HL-60 (cell line): ENCODE measurements at places on chromosomes 3 and 15.

DNA sequence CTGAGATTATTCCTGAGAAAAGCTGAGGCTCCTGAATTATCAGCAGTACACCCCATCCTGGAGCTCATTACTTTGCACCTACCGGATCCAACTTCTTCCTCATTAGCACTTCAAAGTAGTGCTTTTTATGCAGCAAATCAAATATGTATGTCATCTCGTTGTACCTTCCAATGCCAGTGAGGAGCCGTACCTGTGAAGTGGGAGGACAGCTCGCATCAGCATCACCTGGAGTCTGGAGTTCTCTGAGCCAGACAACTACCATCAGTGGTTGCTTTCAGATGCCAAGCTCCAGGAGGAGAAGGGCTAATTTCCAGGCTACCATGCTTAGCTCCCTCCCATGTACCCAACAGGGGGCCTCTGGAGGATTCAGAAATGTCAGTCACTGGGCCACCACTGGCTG lies 32.4 kb downstream of the EIF3J start:
- DNase-seq = no peak

- DNase-seq = peak; percentile 15
Observed at GRCh38 chr3:126275620-126275904, 81.6 kb downstream of the KLF15 start.

DNA sequence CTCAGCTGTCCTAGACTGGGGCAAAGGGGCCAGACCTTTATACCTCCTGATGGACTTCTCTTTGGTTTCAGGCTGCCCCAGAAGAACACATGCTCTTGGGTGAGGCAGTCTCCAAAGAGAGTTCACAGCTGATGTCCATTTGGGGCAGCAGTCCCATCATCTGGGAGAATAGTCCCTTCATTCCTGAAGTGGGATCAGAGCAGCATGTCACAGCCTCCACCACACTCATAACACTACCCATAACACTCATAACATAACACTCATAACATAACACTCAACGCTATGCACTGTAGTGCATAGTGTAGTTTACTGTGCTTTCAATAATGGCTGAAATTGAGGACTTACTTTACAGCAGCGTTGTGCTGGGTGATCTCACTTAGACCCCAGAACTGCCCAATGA lies 36.7 kb upstream of the PLCL2 start:
- DNase-seq = no peak

DNA sequence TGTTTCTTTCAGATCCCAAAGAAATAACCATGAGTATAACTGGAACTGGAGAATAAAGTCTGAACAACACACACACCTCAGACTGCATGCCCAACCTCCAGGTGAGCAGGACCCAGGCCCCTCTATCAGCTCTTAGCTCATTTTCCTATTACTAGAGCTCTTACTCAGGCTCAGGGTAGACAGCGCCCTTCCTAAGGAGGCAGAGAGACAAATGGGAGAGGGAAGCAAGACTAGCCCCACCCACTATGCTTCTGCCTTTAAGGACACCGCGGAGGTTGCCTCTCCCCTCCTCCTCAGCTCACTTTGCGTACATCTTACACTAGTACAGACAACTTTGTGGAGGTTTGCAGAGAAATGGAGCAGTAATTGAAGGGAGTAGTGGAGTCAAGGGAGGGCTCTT lies 44.0 kb upstream of the GLCE start:
- no peak for DNase-seq

- no peak for DNase-seq
Observed at GRCh38 chr3:129777806-129778205, 115.7 kb downstream of the TMCC1 start.

DNA sequence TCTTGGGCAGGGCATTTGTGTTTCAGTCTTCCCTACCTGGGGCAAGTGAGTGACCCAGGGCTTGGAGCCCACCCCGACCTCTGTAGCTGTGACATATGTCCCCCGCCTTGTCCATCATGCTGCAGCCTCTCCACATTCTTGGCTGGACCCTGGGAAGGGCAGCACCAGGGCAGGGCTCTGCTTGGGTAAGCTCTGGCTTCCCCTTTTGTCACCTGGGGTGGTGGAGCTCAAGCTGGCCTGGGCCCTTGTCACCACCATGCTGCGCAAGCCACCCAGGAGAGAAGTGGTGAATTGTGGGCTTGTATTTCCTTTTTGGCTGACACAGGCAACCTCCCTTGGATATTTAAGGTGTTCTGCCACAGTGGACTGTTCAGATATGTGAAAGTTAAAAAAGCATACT lies 29.3 kb downstream of the SPSB4 start:
- DNase-seq = no peak

DNA sequence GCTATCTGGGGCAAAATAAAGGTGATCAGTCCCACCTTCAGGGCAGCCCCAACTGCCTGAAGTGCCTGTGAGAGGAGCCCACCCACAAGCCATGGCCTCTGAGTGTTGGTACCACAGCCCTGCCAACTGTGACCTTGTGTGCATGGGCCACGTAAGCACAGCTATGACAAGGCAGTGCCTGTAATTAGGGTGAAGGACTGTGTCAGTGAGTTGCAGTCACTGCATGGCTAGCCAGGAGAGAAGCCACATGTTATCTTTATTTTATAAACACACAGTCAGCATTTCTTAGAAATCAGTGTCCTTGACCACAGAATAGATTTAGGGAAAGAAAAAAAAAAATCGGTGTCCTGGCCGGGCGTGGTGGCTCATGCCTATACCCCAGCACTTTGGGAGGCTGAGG lies 24.8 kb downstream of the EXOSC7 start:
- no peak for DNase-seq

DNA sequence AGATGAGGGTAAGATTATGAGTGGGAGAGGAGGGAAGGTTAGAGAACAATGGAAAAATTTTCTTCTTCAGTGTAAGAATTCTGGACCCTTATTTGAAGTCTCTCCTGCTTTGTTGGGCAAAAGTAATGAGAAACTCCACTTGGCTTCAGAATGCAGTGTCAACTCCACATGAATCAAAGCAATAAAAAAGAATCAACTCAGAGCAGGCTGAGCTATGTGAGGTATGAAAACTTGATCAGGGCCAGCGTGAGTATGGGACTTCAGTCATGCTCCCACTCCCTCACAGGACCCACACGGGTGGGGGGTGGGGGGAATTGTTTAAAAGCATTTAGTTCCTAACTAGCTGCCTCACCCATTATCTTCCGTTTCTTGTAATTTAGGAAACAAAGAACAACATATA lies 502.2 kb downstream of the PDCD6IP start:
- no peak for DNase-seq

GRCh38 chr15:28018291-28019044 lies 80.6 kb downstream of the OCA2 start:
- DNase-seq = no peak

- DNase-seq = no peak
Observed at GRCh38 chr15:41861736-41862356, 23.2 kb downstream of the PLA2G4B start.

- no peak for DNase-seq
Observed at GRCh38 chr15:36491912-36492311, 87.5 kb upstream of the CDIN1 start.

DNA sequence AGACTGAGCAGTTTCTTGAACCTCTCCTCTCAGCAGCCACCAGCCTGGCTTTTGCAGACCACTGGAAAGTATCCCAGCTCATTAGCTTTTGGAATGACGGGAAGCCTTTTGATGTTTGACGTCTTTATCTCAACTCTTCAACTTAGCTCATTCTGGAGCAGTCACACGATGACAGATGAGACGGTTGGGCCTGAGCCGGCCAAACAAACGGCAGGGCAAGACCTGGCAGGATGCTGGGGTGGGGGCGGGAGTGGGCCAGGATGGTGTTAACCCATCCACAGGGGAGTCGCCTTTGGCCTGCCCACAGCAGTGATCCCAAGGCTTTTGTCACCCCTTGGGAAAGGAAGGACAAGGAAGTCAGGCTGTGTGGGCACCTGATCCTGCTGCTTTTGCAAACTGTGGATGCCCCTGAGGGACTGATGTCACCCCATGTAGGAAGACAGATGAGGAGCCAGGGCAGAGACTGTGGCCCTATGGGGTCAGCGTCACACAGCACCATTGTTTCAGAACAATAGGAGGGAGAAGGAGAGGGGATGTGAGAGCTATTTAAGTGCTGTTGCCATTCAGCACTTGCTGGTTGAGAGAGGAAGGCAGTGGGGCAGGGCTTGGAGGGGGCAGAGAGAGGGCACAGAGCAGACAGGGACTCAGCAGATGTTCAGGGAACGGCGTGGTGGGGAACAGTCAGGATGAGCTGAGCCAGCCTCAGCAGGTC lies 121.9 kb upstream of the CTDSPL start:
- DNase-seq = no peak

DNA sequence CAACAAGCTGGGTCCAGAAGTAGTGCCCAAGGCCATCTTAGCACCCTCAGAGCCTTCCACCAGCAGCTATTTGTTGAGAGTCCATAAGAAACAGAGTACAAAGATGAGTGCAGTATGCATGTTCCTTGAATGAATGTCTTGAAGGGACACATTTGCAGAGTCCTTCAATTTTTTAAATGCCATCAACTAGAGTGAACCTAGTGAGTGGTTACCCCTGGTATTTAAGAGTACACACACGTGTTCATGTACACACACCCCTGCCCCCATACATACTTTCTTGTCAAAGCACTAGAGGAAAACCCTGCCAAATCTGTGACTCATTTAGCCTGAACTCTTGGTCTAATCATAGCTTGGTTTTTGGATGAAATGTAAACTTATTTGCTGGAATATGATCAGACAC lies 84.5 kb upstream of the GALNT15 start:
- no peak for DNase-seq

DNA sequence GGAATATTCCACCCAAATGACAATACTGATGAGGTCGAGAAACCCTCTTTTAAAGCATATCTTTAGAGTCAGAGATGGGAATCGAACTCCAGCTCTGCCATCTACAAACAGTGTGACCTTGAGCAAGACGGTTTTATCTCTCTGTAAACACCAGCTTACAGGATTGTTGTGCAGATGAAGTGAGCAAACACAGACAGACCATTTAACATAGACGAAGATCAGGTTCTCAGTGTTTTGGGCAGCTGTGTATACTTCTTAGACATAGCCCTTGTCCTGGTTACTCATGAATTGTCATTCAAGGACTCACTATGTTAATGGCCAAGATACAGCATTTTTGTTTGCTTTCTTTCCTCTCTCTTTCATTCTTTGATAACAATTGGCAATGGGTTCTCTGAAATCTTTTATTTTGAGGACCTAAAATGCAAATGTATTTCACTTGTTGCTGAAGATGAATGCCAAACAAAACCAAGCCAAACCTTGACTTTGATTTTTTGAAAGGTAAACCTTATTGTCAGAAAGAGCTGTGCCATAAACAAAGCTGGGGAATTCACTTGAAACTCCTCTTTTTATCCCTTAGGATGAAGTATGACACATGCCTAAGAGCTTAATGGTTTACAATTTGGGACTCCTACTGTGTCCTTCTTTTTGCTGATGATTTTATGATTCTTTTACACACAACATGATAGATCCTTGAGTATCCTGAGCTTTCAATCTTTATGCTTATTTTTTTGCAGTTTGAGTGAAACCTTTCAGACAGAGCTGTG lies 250.0 kb upstream of the PDZRN3 start:
- DNase-seq = no peak

DNA sequence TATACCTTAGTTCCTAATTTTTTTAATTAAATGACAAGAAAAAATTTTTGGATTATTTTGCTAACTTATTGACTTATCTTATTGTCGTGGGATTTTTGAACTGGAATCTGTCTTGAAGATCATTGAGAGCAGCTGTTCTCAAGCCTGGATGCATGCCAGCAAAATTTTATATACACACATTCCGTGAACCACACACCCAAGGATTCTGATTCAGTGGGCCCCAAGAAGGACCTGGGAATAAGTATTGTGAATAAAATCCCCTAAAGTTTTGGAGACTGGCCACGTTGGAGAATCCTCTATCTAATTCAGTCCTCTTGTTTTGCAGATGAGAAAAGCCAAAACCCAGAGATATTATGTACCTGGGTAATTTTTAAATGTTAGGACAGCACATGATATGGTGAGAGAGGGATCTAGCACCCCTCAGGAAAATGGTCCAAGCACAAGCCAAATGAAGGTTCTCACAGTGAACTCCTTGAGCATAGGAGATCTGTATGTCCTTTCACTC lies 55.2 kb downstream of the UNC13C start:
- DNase-seq = no peak

DNA sequence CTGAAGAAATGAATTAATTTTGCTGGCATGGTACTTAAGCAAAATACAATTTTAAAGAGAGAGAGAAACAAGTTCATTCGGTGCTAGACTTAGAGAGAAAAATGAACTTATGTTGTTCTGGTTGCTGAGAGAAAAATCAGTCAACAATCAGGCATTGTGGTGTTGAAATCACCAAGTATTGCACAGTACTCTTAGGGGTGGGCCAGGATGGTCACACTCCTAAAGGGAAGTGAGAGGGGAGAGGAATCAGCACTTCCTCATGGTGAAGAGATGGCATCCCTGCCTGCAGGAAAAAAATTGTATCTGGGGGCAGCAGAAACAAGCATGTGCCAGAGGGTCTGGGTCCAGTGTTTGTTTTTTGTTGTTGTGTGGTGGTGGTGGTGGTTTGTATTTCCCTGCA lies 7.0 kb upstream of the DMXL2 start:
- DNase-seq = peak; percentile 98

GRCh38 chr3:106086038-106086437 lies 217.2 kb upstream of the CBLB start:
- no peak for DNase-seq

DNA sequence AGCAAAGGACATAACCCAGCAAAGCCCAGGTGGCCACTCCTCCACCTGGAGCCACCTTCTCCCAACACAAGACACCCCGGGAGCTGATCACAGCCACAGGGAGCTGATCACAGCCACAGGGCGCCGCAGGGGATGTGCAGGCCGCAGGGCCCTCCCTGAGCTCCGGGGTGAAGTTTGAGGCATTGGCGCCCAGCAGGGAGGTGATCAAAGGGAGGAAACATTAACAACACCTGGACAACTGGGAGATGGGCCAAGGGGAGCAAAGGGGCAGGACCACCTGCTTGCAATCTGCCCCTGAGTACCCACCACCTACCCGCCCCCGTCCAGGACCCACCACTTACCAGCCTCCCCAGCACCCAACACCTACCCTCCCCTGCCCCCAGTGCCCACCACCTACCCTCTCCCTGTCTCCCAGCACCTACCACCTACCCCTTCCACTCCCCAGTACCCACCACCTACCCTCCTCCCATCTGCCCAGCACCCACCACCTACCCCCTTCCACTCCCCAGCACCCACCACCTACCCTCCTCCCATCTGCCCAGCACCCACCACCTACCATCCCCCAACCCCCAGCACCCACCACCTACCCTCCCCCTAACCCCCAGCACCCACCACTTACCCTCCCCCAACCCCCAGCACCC lies 2.4 kb downstream of the UROC1 start:
- DNase-seq = no peak

GRCh38 chr15:90914305-90915080 lies 11.4 kb downstream of the MAN2A2 start:
- DNase-seq = peak; percentile 79
